CD4-positive, alpha-beta T cell treated with Interleukin-12 subunit alpha and Interleukin-12 subunit beta, for 1 hour (primary cell): ENCODE measurements at places on chromosomes 5 and 9.

GRCh38 chr5:143593723-143594122 lies 190.2 kb upstream of the NR3C1 start:
- DNase-seq = no peak

DNA sequence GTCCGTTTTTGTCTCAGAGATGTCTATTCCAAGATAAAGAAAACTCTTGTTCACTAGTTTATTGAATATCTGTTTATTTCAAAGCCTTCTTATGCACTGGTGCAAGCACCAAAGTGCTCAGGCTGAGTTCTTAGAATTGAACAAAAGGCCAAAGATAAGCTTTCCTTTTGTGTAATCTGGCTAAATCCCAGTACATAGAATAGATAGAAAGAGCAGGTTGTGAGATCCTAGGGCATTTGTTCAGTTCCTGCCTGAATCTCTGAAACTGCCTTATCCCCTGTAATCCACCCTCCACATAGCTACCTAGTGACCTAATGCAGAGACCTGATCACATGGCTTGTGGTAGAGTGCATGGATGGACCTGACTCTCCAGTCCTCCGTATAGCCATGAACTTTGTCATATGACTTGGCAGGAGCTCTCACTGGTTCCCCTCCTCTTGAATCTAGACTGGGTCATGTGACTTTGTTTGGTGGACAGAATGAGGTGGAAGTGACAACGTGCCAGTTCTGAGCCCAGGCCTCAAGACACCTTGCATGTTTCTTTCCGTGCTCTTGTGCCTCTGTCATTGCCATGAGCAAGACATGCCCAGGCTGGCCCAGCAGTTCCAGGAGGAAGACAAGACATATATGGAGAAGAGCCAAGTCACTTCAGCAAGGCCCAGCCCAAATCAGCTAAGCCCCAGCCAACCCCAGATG lies 139.3 kb upstream of the SHB start:
- no peak for DNase-seq

DNA sequence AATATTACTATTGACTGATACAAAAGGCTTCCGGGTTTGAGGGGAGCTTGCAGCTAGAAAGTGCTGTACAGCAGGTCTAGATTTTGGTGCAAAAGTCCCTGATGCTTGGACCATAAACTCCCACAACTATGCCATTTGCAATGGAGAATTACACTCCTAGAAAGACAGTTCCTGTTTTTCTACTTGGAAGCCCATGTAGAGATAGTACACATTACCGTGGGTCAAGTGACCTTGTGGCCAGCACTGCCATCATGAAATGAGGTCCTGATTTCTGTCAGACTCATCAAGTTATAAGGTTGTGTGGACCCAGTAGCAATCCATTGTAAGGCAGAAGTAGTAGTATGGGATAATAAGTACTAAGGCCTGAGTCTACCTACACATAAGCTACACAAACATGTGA lies 42.8 kb upstream of the TNFSF8 start:
- DNase-seq = no peak

- no peak for DNase-seq
Measured at GRCh38 chr5:58543723-58544122, 39.2 kb upstream of the RAB3C start.

DNA sequence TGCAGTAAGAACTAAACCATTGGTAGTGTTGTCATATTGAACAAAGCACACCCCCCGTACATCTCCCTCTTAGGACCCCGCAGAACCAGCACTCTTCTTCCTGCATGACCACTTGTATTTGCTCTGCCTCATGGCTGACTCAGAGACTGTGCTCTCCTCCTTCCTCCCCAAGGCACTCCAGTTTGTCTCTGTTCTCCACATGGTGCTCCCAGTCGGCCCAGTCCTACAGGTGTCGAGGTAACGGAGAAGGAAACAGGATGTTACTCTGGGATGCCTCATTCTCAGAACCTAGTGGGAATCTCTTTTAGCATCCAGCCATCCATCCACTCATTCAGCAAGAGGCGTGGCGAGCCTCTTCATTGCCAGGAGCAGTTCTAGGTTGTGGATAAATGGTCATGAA lies 97.0 kb upstream of the NIPAL4 start:
- DNase-seq = no peak

- no peak for DNase-seq
Measured at GRCh38 chr5:10106806-10107205, 142.9 kb downstream of the ATPSCKMT start.

GRCh38 chr5:50923768-50924494 lies 257.5 kb downstream of the PARP8 start:
- DNase-seq = no peak

DNA sequence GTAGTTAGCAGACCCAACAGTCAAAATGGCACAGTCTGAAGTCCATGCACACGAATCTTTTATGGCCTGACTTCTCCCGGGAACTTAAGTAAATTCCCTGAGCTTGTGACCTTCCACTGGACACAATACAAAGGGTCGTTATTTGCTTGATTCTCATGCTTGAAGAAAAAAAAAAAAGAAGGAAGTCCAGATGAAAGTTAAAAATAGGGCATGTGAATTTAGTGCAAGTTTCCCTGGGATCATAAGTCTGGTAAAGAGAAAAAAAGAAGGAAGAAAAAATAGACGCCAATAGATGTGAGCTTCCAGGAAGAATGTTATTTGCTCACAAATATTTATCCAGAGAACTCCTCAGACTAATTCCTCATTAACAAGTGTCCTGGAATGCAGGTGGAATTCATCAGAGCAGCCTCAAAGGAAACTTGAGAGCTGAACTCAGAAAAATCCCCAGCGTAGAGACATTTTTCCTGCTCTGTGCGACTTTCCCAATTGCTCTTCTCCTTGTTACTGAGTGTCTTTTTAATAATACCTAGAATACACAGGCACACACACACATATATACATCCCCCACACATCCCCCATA lies 616.3 kb downstream of the EBF1 start:
- no peak for DNase-seq
